ENCODE measurements at places on chromosomes 3 and 15.

- DNase-seq: no peak
These were observed 121.9 kb downstream of the CHST2 start for GRCh38 chr3:143241481-143241951.

GRCh38 chr3:173249457-173249856 is 108.4 kb upstream of the SPATA16 start:
- DNase-seq: no peak

DNA sequence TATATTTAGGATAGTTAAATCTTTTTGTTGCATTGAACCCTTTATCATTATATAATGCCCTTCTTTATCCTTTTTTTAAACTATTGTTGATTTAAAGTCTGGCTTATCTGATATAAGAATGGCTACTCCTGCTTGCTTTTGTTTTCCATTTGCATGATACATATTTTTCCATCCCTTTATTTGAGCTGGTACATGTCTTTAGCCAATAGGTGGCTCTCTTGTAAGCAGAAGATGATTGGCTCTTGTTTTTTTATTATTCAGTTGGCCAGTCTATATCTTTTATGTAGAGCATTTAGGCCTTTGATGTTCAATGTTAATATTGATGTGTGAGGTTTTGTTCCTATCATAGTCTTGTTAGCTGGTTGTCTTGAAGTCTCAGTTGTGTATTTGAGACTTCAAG is 99.5 kb upstream of the MCTP2 start:
- no peak for DNase-seq

GRCh38 chr3:38731522-38731921 is 82.0 kb upstream of the SCN5A start:
- DNase-seq: no peak

- DNase-seq: no peak
These were observed 287.6 kb upstream of the C2CD4B start for GRCh38 chr15:62452667-62453066.

- peak; percentile 59 for DNase-seq
These were observed at the start of gene FRMD4B for GRCh38 chr3:69385723-69386555. Gene FRMD4B, minus strand, starts transcription at chr3:69386088. Its CDS starts 99 bp downstream, at chr3:69385989.

DNA sequence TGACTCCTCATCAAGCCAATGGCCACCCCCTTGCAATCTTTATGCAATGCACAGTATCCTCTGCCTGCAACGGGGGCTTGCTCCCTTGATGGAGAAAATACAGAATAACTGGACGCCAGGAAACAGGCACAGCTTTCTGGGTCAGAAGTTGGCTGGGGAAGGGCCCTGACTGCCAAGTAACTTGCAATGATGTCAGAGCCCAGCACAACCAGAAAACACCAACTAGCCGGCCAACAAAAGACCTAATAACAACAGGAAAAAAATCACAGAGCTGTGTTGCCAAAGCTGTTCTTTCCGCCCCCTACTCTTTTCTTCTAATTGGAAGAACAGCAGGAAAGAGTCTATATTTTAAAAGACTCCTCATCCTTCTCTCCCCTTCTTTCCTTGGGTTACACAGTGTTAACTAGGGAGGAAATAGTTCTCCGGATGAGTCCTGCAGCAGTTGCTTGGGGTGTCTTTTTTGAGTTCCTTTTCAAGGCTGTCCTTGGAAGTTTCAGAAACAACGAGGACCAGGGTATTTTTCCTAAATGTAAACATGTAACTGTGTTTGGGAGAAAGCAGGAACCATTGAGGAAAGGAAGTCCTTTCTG is 1.4 kb upstream of the SEMA6D start:
- no peak for DNase-seq

DNA sequence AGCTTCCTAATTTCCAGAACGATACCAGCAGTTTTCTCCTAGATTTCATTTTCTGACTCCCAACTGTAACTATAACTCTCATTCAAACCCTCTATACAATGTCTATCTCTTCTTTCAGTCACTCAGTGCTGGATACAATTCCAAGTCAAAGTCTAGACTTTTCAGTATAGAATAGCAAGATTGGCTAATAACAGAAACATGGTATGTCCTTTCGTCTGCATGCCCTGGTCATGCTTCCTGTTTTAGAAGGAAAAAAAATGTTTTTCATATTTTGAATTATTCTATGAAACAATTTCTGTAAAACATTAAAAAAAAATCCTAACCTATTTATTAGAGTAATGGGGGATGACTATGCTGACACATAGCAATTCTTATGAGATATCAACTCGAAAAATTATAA is 180.0 kb downstream of the KCNAB1 start:
- no peak for DNase-seq

- DNase-seq: no peak
These were observed 33.6 kb downstream of the GPR171 start for GRCh38 chr3:151169262-151169947.

- DNase-seq: no peak
These were observed 210.3 kb downstream of the OPA1 start for GRCh38 chr3:193803288-193803687.

GRCh38 chr15:53251996-53252395 is 461.9 kb upstream of the ONECUT1 start:
- DNase-seq: no peak

DNA sequence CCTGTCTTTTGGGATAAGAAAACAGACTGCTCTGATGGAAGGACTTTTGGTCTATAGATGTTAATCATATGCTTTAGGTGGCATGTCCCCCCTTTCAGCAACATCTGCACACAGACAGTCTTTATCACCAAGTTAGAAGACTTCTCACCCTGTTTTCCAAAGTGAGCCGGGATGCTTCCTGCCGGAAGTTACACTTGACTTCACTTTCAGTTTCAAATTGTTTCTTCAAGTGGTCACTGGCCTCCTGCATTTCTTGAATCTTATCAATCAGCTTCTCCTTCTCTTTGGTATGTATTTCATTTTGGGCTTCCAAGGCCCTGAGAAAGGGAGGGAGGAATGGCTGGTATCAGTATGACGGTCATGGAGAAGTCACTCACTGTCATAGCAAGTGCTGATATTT is 27.2 kb upstream of the GNB5 start:
- no peak for DNase-seq

DNA sequence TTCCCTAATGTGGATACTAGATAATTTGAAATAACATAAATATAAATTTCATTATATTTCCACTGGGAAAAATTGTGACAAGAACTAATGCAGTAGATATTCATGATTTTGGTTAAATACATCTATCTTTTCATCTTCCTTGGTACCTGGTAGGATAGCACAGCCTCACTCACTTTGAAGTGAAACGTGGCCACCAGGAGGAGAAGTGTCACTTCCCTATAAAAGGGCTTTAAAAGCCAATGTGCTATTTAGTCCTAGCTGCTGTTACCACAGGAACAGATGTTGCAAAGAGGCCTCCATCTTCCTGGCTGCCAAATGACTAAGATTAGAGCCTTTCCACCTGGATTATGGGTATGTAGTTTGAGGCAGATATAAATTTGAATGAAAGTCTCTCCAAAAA is 140.0 kb downstream of the PLOD2 start:
- no peak for DNase-seq
